ENCODE measurements at places on chromosomes 4 and X.

- DNase-seq: no peak
Observed at GRCh38 chr4:13659341-13660070, 32.0 kb upstream of the BOD1L1 start.

DNA sequence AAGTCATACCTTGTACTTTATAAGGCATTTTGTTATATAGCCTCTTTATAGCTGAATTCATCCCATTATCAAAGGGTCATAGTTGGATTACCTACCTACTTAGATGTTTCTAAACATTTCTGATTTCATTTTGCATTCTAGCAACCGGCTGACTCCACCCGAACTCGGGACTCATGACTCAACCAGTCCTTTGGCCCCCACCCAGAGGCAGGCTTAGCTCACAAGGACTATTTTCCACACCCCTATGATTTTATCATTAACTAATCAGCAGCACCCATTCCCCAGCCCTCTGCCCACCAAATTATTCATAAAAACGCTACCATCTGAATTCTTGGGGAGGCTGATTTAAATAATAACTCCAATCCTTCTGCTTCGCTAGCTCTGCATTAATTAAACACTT is 79.9 kb upstream of the EGFL6 start:
- DNase-seq: no peak

GRCh38 chr4:90906239-90906638 is 779.0 kb downstream of the CCSER1 start:
- no peak for DNase-seq

GRCh38 chr4:8541981-8542715 is 38.0 kb upstream of the GPR78 start:
- no peak for DNase-seq

GRCh38 chr4:179605196-179605595 is 2163.0 kb upstream of the AGA start:
- no peak for DNase-seq

GRCh38 chr4:107570952-107571351 is 149.1 kb downstream of the PAPSS1 start:
- no peak for DNase-seq

GRCh38 chr4:55138367-55138766 is 13.0 kb upstream of the KDR start:
- DNase-seq: no peak

DNA sequence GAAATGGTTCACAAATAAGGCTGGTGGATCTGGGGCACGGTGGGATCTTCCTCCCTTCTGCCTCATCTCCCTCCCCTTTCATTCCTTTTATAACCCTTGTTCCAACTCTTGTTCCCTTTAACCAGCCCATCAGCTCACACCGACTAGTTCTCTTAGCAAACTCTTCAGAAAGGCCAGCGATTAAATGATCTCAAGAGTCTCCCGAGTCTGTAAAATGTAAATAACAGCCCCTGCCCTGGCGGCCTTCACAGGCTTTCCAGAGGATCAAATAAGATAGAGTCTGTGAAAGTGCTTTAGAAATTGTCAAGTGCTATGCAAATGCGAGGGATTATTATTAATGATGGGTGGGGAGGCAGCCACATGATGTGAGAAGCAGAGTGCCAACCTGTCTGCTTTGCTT is 27.1 kb downstream of the TSC22D3 start:
- no peak for DNase-seq

DNA sequence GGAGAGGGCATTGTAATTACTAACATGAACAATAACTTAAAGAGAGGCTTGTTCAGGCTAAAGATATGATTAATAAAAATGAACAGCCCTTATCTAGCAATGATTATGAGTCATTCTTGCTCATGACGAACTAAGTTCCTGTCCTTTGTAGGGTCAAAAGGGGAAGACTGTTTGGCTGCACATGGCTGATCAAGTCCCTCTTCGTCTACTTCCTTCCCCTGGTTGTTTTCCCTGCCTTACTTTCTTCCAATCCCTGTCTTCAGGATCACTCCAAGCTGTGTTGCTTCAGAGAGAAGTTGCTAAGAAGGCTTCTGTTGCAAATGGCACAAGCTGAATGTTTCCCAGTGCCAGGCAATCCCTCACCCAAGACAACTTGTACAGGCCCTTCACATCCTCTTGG is 115.0 kb upstream of the HS3ST1 start:
- DNase-seq: no peak

DNA sequence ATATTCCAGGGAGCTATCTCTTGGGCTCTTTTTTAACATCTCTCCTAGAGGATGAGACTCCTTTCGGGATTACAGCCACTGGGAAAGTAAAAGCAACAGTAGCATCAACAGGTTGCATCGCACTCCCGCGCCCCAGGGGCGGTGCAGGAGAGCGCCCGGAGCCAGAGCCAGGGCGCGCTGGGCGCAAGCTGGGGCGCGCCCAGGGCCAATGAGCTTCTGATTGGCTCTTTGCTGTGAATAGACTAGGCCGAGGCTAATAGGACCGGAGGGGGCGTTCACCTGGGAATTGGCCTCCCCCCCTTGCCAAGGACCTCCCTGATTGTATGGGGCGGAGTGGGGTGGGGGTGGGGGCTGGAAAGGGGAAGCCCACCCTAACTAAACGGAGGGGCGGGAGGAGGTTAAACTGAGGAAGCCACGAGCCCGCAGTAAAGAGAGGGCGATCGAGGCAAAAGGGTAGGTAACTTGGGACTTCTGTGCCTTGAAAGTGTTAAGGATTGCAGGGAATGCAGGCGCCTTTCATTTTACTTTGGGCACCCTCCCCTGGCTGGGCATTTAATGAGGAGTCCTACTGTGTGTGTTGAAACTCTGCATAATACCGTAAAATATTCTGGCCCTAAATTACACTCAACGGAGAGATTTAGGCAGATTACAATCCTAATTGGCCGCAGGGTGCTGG is 1.1 kb upstream of the ATOH1 start:
- no peak for DNase-seq

DNA sequence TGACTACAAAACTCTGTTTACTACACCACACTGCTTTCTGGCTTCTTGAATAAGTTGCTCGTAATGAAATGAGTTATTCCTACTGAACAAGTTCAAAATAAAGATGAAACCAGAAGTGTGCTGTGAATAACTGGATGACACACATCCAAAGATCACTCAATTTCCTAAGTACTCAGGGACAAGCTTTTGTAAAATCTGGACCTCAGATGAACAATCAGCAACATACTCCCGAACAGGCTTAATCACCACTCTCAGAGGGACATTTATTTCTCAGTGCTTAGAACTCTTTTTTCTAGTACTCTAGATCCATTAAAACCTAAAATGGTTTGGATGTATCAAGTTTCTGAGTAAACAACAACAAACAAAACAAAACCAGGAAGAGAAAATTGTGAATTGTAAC is 61.5 kb upstream of the EXOC1L start:
- no peak for DNase-seq

DNA sequence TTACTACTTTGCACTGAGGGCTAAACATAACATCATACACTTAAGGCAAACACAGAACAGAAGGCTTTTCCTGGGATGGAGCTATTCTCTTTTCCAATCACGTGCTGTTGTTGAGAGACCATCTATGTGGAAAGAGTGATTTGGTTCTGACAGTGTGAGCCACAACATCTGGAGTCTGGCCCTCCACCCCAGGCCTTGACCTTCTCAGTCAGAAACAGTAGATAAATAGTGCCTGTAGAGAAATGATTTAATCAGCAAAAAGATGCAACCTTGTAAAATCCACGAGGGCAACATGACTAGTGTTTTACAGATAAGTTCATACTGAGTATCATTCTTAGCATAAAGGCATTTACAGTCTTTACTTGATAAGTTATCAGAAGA is 10.8 kb upstream of the SFRP2 start:
- no peak for DNase-seq

DNA sequence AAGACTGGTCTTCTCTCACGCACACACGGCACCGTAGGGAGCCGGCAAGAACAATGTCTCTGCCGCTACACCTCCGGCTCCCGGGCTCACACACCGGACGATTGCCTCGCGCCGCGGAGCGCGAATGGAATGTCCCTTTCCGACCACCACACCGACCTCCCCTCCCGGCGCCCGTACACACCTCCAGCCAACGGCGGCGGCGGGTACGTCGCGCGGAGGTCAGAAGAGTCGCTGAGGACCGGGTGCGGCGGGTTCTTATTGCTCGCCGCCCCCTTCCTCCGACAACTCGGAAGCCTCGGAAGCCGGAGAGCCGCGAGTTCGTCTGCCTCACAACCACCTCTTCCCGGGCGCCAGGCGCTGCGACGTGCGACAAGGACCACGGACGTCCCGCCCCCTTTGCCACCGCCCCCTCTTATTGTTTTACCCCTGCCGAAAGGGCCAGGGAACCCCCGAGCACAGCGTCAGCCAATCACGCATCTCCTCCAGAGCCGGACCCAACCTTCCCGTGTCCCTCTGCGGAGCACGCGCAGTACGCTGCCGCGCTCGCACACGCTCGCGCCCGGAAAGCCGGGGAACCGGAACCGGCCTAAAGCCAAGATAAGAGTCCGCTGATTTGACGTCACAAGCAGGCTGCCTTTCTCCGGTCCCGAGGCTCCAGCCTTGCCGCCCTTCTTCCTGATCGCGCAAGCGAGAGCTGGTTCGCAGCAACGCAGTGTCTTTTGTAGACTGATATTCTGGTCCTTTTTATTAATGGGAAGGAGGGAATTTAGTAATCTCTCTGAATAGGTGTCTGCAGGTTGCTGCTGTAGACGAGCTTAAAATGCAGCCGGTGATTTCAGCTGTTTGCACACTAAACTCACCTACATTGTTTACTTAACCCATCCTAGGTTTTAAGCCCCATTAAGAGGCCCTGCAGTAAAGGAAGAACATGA is at the start of gene G3BP2:
Gene G3BP2 (minus strand): TSS at position 385 of the 932 bp plus-strand sequence. CDS start 11,386 bp downstream, outside the sequence.
- DNase-seq: peak; percentile 94

- no peak for DNase-seq
Observed at GRCh38 chr4:100190643-100191600, 654 bp upstream of the DDIT4L start.

DNA sequence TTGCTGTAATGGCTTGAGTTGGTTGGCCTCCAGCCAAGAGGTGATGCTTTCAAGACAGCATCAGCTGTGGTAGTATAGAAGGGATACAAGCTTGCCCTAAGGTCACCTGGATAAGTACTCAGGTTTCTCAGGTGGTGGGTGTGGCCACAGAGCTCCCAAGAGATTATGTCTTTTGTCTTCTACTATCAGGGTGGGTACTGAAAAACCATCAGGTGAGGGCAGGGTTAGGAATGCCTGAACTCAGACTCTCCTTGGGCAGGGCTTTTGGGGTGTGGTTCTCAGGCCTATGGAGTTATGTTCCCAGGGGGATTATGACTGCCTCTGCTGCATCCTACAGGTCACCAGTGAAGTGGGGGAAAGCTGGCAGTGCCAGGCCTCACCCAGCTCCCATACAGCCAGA is 654.6 kb upstream of the GALNT7 start:
- DNase-seq: no peak

- DNase-seq: no peak
Observed at GRCh38 chrX:11881485-11882170, 123.6 kb downstream of the MSL3 start.

DNA sequence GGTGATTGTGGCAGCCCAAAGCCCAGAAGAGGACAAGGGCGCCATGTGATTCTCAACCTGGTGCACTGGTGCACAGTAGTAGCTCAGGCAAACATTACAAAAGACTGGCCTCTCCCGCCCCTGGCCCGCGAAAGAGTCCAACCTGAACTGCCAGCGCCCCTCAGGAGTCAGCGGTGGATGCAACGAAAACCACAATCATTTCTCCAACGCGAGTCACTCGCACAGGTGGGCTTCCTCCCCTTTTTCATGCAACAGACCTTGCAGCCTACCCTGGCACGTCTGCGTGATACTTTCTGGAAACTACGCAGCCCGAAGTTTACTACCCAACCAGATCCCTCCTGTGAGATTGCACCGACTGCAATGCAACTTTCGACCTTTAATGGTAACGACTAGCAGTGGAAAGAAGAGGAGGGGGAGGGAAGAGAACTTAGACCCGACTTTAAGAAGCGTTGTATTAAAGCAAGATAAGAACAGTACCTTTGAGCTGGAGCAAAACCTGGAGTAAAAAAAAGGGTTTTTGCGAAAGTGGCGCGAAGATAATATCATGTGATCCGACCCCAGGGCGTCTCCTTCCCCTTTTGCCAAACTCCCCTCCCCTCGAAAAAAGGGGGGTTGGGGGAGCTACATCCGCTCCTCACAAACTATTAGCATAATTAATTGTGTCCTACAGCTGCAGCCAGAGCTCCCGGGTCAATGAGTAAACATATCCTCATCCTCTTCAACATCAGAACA is 63.3 kb upstream of the CCDC160 start:
- no peak for DNase-seq

DNA sequence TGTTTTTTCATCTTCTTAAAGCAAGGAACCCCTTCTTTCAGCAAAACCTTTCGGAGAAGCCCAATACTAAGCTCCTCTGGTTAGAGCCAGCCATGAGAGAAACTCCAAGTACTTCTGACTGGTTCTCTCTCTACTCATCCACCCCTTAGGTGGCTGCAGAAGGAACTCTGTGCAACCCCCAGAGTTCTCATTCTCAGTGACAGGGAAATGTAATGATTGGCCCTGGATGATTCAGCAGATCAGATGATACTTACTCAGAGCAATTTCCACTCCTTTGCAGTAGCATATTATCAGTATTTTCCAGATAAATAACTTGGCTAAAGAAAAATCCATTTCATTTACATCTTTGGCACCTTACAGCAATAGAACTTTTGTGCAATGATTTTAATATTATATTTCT is 3.2 kb downstream of the SPP1 start:
- no peak for DNase-seq

GRCh38 chrX:128691872-128692271 is 639.7 kb upstream of the ACTRT1 start:
- DNase-seq: no peak

- no peak for DNase-seq
Observed at GRCh38 chr4:182449186-182449929, 206.2 kb downstream of the TENM3 start.

- DNase-seq: no peak
Observed at GRCh38 chr4:113052379-113052951, 3.0 kb downstream of the ANK2 start.

DNA sequence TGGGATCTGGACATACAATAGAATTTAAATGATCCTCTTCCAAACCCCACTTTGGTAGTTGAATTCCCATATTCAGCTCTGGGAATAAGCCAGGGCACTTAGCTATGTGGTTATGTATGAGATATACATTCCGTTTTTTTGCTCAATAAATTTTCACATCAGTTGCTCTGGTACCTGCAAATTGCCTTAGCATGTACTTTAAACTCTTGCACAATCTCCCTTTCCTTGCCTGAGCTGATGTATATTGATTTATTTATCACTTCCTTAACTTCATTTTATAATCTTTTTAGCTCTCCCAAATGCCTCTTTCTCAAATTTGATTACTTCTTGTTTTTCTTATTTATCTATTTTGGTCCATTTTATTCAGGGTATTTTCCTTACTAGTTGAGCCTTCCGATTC is 90.1 kb upstream of the AGA start:
- no peak for DNase-seq

DNA sequence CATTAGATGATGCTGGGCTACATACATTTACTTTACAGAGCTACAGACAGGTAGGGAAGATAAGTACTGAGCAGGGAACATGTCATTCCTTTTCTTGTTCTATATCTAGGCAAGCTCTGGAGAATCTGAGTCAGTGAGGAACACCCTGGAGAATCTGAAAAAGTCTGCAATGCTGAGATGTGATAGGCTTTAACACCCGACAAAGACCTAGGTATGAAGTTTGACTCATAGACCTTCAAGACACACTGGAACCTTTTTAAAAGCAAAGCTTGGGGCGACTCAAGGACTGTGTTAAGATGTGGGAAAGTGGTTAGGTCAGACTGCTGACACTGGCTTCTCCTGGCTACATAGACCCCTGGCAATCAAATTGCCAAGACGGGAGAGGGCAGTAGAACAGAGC is 42.8 kb downstream of the OSTC start:
- DNase-seq: no peak

- DNase-seq: no peak
Observed at GRCh38 chr4:128346054-128346716, 58.6 kb upstream of the PGRMC2 start.

GRCh38 chrX:106898462-106898861 is 4.7 kb downstream of the RIPPLY1 start:
- no peak for DNase-seq

All from stimulated activated CD8-positive, alpha-beta memory T cell treated with anti-CD3 and anti-CD28 coated beads, Interleukin-7, amount 100 ng/mL, for 48 hours (primary cell).